A549 treated with RU486 at 1 μM for 4 hours (cell line): ENCODE measurements at places on chromosomes 16 and 17. TPM values are rescaled to one million over a fixed set of nuclear protein-coding genes. Genes with fewer than 3 reads are reported as not detected.

Gene SDR42E1
- total RNA-seq: 1.2 to 1.6 TPM (median 1.4 TPM) in 5 replicates

Gene IQCK
- total RNA-seq: 6.9 to 12.4 TPM (median 10.6 TPM) in 5 replicates

Gene PLCG2
- total RNA-seq: 2.3 to 4.5 TPM (median 3.3 TPM) in 5 replicates

Gene KRTAP4-4
- not detected in 5 replicates for total RNA-seq

Gene NRN1L
- total RNA-seq: not detected in 5 replicates

Gene LDHD
- 0.35 to 1.1 TPM (median 0.80 TPM) in 5 replicates for total RNA-seq

Gene MT1M
- total RNA-seq: not detected in 5 replicates

Gene ABCA9
- not detected in 5 replicates for total RNA-seq

Gene ZP2
- not detected in 5 replicates for total RNA-seq

Gene KRTAP4-1
- 0.17 to 0.25 TPM (median 0.24 TPM) in 4 of 5 replicates, not detected in the other for total RNA-seq
